ENCODE measurements at places on chromosomes 5 and 9.

GRCh38 chr5:158056130-158056825, 197.3 kb upstream of the CLINT1 start:
- DNase-seq: no peak

GRCh38 chr9:134187110-134187531, 22.8 kb upstream of the RNU6ATAC start:
- no peak for DNase-seq

DNA sequence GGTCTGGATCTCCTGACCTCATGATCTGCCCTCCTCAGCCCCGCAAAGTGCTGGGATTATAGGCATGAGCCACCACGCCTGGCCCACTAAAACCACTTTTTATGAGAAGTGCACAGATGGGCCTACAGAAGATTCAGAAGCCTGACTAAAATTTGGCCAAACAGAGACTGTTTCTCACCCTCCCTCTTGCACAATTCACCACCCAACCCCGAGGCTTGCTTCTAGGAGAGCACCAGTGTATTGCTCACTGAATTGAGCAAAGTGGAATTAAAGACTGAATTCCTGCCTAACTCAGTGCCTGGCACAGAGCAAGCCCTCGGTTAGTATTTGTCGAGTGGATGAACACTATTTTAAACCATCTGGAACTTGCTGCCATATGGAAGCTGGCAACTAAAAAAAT, 3.4 kb upstream of the DCTN4 start:
- DNase-seq: no peak

GRCh38 chr9:88161144-88161543, 22.9 kb upstream of the SPATA31C2 start:
- no peak for DNase-seq

GRCh38 chr9:8980496-8981013, 1181.0 kb upstream of the DMAC1 start:
- no peak for DNase-seq

DNA sequence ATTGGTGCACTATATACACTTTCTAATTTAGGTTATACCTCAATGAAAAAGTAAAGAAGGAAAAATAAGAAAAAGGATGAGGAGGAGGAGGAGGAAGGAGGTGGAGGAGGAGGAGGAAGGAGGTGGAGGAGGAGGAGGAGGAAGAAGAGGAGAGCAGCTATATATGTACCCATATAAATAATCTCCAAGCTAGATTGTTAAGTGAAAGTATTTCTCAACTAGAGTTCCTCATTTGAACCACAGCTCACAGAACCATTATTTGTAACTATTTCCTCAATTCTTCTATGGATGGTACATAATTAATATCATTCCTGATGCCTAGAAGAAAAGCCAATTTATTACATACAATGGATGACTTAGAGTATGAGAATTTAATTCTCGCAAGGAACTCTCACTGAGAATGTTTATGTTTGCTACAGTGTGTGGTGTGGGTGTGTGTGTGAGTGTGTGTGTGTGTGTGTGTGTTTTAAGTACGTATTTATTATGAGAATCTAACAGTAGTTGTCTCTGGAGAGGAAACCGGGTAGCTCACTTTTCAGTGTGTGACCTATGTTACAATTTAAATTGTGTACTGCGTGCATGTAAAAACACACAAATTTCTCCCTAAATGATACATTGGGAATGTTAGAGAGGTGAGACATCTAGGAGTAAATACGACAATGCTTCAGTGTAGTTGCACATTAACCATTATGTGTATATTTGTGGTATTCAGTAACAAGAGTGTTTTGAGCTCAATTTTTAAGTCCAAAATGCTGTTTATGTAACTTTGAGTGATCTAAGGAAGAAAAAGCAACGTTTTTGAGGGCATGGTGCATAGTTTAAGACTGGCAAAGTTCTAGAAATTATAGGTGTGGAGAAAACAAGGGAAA, 20.2 kb upstream of the NREP start:
- no peak for DNase-seq

DNA sequence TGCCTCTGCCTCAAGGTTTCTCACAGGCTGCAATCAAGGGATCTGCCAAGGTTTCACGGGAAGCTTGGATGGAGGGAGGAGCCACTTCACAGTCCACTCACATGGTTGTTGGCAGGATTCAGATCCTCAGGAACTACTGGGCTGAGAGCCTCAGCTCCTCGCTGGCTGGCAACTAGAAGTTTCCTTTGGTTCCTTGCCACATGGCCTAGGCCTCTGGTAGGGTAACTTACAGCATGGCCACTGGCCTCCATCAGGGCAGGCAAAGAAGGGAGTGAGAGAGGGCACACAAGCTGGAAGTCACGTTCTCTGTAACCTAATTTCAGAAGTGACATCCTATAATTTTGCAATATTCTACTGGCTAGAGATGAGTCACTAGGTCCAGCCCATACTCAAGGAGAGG, 32.2 kb downstream of the SPOCK1 start:
- no peak for DNase-seq

GRCh38 chr5:136622747-136623146, 257.4 kb upstream of the TRPC7 start:
- DNase-seq: no peak

DNA sequence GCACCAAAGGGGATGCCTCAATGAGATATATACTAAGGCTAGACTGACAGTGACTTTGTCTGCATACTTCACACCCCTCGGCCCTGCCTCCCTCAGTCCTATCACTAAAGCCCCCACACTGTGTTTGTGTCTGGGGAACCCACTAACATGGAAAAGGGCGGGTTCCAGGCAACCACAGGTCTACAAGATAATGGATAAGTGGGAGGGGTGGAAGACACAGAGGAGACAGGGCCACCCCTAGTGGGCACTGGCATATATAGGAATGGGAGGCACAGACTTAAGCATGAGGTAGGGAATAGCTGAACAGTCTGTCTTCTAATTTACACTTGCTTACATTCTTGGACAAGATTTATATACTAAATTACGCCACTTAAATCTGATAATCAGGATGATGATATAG, 74.0 kb downstream of the SLIT3 start:
- no peak for DNase-seq

DNA sequence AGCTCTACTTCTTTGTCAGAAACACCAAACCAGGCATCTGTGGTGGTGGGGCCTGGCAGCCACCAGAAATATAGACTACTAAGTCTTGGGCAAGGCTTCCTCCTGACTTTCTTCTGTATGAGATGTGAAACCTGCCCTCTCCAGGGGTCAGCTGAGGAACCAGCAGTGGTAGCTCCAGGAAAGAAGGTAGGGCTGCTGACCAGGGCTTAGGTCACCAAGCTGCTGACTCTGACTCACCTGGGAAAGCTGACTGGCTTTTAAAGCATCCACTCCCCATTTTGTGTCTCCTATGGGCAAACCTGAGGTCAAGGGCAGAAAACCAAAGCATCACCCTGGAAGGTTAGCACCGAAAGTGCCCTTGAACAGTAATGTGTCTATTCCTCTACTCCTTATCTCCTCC, 10.4 kb upstream of the SH3TC2 start:
- DNase-seq: no peak

DNA sequence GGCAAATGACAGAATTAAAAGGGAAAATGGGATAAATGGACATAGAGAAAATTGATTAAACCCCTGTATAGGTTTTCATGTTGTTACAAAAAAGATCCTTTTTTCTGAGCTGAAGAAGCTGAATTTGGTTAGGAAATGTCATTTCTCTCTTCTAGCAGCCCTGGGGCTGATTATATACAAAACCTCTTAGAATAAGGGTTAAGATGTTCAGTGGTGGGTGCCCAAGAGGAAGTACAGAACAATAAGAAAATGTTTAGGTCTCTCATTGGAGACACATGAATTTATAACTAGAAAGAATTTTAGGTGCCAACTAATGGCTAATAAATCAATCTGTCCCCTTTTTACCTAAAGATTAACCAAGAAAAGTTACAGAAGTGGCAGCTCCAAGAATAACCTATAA, 14.2 kb downstream of the ABHD17B start:
- DNase-seq: no peak

DNA sequence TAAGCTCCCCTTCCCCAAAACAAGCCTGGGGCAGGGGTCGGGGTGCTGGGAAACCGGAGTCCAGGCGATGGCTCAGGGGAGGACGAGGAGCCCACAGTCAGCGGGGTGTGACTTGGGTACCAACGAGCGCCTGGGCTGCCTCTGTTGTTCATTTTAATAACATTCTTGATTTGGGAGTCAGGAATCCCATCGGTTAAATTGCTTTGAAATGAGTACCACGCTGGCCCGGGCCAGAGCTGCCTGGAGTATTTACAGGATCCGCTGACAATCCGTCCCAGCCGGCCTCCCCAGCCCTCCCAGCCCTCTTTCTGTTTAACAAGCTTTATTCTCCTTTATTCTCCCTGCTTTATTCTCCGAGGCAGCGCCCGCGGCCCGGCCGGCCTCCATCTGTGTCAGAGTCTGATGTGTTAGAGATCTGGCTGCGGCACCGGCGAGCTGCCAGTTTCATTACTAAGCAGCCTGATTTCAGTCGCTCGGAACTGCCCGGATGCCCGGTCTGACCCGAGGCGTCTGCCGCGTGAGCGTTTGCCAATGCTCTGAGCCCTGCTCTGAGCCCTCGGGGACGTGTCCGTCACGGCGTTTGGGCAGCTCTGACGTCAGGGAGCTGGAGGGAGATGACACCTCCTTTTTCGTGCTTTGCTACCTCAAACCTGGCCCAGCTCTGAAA, 16.5 kb upstream of the QRFP start:
- no peak for DNase-seq

- DNase-seq: no peak
These were observed 64.6 kb downstream of the PSMB7 start for GRCh38 chr9:124350494-124351263.

DNA sequence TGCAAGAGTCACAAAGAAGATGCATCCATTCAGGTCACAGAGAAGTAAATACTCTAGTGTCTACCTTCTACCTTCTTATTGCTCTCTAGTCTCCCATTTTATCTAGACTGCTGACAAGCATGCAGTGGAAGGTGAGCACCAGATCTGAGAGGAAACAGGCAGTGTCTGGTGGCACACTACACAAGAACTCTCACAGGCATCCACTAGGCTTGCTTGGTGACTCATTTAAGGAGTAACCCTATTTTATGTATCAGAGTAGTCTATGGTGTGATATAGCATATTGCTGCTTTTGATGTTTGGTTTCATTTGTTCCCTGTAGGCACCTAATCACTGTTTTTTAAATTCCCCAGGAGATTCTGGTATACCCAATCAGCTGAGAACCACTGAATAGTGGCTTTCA, 1.6 kb upstream of the THBS4 start:
- DNase-seq: no peak

DNA sequence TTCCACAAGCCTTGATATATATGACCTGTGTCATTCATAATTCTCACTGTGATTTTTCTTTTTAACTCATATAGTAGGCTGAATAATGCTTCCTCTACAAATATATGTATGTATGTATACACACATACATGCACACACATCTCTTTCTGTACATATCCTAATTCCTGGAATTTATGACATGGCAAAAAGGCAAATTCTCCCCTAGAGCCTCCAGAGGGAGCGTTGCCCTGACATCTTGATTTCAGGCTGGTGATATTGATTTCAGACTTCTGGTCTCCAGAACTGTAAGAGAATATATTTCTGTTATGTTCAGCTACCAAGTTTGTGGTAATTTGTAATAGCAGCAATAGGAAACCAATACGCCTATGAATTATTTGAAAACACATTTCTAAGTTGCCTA, 166.6 kb upstream of the GAS1 start:
- DNase-seq: no peak

- no peak for DNase-seq
These were observed 1053.5 kb downstream of the NR2F1-AS1 start for GRCh38 chr5:92527311-92528078.

DNA sequence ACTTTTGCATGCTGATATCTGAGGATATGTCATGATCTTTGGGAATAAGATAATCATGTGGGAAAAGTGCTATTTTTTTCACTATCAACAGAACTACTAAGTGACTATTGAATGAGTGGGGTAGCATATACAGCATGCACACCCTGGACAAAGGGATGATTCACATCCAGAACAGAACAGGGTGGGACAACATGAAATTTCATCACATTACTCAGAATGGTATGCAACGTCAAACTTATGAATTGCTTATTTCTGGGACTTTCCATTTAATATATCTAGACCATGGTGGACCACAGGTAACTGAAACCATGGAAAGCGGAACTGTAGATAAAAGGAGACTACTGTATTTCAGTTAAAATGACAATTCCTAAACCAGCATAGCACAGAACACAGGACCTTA, 370.0 kb downstream of the HINT1 start:
- DNase-seq: no peak

DNA sequence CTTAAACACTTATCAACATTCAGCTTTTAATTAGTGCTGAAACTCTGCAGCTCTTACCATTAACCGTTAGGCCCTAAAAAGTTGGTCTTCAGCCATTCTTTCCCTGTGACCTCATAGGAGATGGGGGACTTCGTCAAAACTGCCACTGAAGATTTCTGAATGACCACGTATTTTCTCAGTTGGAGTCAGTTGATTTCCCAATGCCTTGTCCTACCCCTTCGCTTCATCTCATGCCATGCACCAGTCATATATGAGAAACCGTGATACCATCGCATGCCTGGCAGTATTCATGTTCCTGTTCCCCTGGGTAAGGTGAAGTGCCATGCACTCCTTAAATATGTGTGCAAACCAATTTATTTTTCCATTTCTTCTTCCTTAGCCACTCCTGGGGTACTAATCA, 10.8 kb upstream of the ZFR start:
- no peak for DNase-seq

GRCh38 chr9:126097679-126098078, 228.9 kb upstream of the MVB12B start:
- no peak for DNase-seq

DNA sequence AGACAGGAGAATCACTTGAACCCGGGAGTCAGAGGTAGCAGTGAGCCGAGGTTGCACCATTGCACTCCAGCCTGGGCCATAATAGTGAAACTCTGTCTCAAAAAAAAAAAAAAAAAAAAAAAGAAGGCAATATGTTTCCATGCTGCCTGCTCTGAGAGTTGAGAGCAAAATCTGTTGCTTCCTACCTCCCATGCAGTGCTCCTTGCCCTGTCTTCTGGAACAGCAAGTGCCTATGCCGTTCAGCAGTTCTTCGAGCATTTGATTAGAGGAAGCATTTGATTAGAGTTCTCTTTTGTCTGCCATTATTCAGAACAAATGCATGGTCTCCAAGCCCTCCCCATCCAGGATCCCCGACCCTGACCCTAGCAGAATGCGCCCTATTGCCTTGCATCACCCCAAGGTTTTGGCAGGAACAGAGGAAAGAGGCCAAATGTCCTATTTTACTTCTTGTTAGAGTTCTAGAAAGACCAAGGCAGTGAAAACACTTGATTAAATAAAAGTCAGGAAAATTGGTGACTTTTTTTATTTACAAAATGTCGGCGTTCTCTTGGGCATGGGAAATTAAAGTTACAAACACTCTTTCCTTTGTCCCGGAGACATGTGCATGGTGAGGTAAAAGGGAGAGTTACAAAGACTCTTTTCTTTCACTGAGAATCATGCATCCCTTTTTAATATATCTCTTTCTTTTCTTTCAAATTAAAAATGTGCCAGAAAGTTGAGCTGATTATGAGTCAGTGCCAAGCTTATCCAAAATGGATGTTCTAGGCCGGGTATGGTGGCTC, 27.8 kb upstream of the FSD1L start:
- DNase-seq: no peak

- no peak for DNase-seq
These were observed 176.4 kb upstream of the CHD1 start for GRCh38 chr5:99105216-99105615.

GRCh38 chr5:172910828-172911627, 48.2 kb upstream of the RPL26L1 start:
- DNase-seq: no peak
